ENCODE measurements at places on chromosomes 4 and X. TPM values are rescaled to one million over a fixed set of nuclear protein-coding genes. Genes with fewer than 3 reads are reported as not detected.

DNA sequence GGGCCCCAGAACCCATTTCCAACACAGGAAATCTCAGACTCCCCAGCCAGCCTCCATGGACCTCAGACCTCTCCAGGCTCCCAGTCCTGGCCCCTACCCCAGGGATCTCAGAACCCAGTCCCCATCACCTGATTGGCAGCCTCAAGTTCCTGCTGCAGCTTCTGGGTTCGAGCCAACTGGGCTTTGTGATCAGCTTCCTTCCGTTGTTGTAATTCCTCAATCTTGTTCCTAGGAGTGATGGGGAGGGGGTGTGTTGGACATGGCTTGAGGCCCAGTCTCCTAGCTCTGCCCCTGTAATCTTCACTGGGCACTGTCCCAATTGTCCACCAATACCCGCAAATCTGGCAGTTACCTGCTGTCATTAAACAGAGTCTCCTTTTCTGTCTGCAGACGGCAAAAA lies 12.6 kb downstream of the GRIPAP1 start:
- no peak overlapping the region for H3K27ac ChIP-seq
- H3K27me3 ChIP-seq = no peaks in the 10 kb centered on the region
- DNase-seq = no peak
- no peak overlapping the region for H3K4me3 ChIP-seq
- no peaks in the 10 kb centered on the region for H3K4me1 ChIP-seq

GRCh38 chr4:21879187-21879586 lies 69.4 kb downstream of the KCNIP4 start:
- H3K4me1 ChIP-seq = no peaks in the 10 kb centered on the region
- H3K27ac ChIP-seq = no peak overlapping the region
- no peaks in the 10 kb centered on the region for H3K36me3 ChIP-seq
- no peaks in the 10 kb centered on the region for H3K27me3 ChIP-seq

Gene CLNK
- not detected for total RNA-seq

DNA sequence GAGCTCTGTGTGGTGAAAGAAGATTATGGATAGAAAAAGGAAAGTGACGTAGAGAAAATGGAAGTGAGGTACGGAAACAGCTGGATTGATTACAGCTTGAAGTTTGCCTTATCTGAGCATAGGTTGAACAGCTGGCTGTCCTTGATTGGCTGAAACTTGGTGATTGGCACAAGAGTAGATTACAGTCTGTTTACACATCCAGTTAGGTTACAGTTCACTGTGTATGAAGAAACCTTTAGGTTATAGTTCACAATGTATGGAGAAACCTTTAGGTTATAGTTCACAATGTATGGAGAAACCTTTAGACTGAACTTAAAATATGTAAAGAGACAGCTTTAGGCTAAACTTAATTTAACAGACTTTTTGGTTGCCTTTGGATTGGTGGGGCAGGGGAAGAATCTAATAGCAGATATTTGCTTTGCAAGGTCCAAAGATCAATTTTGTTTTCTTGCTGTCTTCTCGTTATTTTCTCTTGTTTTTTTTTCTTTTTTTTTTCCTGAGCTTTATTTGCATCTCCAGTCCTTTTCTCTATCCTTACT lies 15.6 kb upstream of the ART3 start:
- H3K27ac ChIP-seq = no peak overlapping the region
- H3K4me1 ChIP-seq = peaks cover 26% of the 10 kb centered on the region
- peaks cover 4% of the 10 kb centered on the region for H3K36me3 ChIP-seq
- no peak for DNase-seq
- no peak overlapping the region for H3K4me3 ChIP-seq

Gene LRIT3
- 0.22 TPM for total RNA-seq

- no peaks in the 10 kb centered on the region for H3K27me3 ChIP-seq
- no peaks in the 10 kb centered on the region for H3K4me1 ChIP-seq
- no peak overlapping the region for H3K27ac ChIP-seq
- H3K4me3 ChIP-seq = no peak overlapping the region
- no peaks in the 10 kb centered on the region for H3K36me3 ChIP-seq
Measured at GRCh38 chr4:8247047-8247930, 22.3 kb upstream of the HTRA3 start.

DNA sequence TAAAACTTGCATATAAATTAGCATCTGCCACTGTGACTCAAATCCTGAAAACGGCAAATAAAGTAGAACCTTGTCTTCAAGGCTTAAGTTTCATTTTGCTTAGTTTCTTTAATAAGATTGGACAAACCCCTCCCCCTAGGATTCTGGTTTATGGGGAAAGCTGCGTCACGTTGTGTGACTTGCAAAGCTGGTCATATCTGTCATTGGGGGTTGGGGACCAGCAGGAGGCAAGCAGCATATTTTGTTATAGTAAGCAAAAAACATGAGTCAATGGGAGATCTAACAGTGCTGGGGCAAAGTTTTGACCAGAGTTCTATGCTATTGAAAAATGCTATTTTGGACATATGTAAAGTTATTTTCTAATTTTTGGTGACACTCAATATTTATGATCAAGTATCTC lies 407.3 kb downstream of the PCDH18 start:
- DNase-seq = peak; percentile 60
- H3K27me3 ChIP-seq = no peaks in the 10 kb centered on the region
- H3K4me1 ChIP-seq = peaks cover 5% of the 10 kb centered on the region

GRCh38 chr4:5184606-5185005 lies 133.3 kb downstream of the STK32B start:
- no peaks in the 10 kb centered on the region for H3K27me3 ChIP-seq
- H3K4me1 ChIP-seq = no peaks in the 10 kb centered on the region
- no peak overlapping the region for H3K27ac ChIP-seq
- H3K4me3 ChIP-seq = no peak overlapping the region
- no peaks in the 10 kb centered on the region for H3K36me3 ChIP-seq

DNA sequence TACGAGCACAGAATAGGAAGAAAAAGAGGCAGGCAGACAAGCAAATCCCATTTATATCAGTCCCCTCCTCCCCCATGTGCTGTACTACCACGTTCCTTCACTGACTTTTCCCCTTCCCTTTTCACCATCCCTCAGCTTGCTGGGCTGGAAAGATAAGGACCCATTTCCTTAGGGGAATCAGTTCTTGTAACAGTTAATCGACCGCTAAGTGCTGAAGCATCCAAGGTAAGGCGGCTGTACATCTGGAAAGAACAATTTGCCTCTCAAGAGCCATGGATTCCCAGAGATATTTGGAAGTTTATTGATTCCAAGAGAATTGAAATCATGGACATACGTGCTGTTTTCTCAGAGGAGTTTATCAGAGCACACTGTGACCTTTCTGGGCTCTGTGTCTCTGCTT lies 1688.0 kb downstream of the STIM2 start:
- no peak overlapping the region for H3K27ac ChIP-seq
- no peaks in the 10 kb centered on the region for H3K27me3 ChIP-seq
- H3K4me3 ChIP-seq = no peak overlapping the region

DNA sequence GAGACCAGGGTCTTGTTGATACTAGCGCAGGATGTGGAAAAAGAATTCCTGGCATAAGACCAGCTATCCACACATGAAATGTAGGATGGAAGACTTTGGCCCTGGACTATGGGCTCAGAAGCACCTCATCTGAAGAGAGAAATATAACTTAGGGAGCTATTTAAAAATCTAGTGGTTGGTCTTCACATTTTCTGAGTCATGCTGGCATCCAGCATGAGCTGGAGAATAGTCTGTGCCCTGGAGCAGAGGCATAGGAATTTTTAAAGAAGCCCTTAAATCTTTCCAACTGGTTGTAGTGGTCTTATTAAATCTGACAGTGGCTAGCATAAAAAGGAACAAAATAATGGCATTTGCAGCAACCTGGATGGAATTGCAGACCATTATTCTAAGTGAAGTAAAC lies 86.3 kb downstream of the SMARCA5 start:
- no peaks in the 10 kb centered on the region for H3K4me1 ChIP-seq
- H3K36me3 ChIP-seq = no peaks in the 10 kb centered on the region
- H3K27ac ChIP-seq = no peak overlapping the region
- peaks cover 74% of the 10 kb centered on the region for H3K27me3 ChIP-seq
- no peak overlapping the region for H3K4me3 ChIP-seq

DNA sequence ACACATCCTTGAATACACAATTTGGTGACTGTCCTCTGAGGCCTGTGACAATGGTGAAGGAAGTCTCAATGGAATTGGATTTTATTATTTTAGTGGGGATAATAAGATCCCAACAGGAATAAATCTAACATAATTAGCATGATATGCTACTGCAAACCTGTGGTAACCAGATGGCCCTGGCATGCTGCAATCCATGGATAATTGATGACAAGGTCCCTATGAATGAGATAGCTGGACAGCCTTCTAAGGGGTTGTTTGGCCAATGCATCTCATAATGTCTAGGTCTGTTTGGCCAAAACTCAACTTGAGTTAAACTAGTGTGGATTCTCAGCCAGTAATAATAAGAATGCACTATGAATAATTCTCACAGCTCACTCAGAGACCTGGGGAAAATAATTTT lies 145.3 kb upstream of the GALNTL6 start:
- no peak for DNase-seq
- no peak overlapping the region for H3K27ac ChIP-seq
- H3K4me3 ChIP-seq = no peak overlapping the region
- H3K36me3 ChIP-seq = no peaks in the 10 kb centered on the region
- H3K27me3 ChIP-seq = peaks cover 38% of the 10 kb centered on the region

DNA sequence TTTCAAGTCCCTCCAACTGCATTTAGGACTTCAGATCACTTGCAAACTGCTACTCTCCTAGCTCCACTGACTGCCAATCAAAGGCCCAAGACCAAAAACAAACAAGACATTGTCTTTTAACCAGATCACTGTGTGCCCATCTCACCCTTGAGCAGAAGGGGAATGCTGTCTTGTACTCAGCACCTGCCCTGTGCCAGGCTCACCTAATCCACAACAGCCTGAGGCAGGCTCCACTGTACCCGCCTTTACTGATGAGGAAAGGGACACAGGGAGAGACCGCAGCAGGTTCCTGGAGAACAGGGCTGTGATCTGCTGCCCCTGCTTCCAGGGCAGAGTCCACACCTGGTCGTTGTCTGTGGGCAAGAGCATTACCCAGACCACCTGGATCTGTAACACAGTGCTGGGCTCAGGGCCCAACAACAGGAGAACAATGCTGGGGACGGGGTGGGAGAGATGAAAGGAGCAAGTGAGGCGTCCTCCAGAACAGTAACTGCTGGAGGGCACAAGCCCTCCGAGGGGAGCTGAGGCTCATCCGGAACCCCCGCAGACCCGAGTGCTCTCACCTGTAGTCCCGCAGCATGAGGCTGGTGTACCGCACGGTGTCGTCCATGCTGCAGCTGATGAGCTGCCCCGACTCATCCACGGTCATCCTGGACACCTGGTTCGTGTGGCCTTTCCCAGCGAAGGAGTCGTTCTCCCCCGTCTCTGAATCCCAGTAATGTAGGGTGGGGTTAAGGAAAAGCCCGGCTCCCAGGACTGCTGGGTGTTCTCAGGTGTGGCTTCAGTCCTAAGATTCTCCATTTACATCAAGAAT lies 33.9 kb downstream of the WDR1 start:
- H3K27ac ChIP-seq = no peak overlapping the region
- H3K4me3 ChIP-seq = no peak overlapping the region
- DNase-seq = no peak
- peaks cover 70% of the 10 kb centered on the region for H3K36me3 ChIP-seq

DNA sequence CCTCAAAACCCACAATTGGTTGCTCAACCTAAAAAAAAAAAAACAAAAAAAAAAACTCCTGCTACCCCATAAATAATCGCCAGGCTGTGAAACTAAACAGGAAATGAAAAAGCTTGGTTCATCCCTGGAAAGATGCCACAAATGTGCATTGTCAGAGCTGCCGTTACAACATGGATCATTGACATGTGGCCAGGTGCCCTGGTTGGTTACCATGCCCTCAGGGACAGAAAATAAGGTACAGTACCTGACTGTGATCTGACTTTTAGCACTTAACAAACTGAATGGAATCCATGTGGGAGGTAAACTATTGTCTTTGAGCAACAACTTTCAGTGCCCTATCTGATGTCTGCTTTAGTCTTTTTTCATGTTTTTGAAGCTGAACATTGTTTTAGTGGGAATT lies 118.0 kb upstream of the RPL34 start:
- no peak overlapping the region for H3K4me3 ChIP-seq
- peak; percentile 93 for DNase-seq
- peaks cover 13% of the 10 kb centered on the region for H3K4me1 ChIP-seq
- H3K36me3 ChIP-seq = no peaks in the 10 kb centered on the region
- no peaks in the 10 kb centered on the region for H3K27me3 ChIP-seq

Gene RHOXF2B
- total RNA-seq = not detected

Gene DMD
- 19.3 TPM for total RNA-seq

DNA sequence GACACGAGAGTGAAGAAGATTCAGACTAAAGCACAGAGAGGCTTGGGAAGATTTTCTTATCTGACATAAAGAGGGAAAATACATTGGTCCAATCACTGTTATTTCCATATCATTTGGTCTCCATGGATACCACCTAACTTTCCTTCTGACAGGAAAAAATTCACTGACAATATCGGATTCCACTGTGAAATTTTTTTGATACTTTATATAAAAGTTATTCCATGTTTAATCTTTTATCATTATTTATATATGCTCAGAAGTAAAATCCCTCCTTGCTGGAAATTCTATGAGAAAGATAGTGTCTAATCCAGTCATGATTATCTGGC lies 3.6 kb downstream of the IRF2 start:
- no peaks in the 10 kb centered on the region for H3K27me3 ChIP-seq
- DNase-seq = no peak
- H3K36me3 ChIP-seq = peaks cover 31% of the 10 kb centered on the region
- H3K4me3 ChIP-seq = no peak overlapping the region

Gene ZAR1
- not detected for total RNA-seq

- no peak overlapping the region for H3K4me3 ChIP-seq
- no peaks in the 10 kb centered on the region for H3K4me1 ChIP-seq
- H3K36me3 ChIP-seq = no peaks in the 10 kb centered on the region
- H3K27ac ChIP-seq = no peak overlapping the region
Measured at GRCh38 chr4:149095811-149096210, 653.6 kb upstream of the NR3C2 start.

DNA sequence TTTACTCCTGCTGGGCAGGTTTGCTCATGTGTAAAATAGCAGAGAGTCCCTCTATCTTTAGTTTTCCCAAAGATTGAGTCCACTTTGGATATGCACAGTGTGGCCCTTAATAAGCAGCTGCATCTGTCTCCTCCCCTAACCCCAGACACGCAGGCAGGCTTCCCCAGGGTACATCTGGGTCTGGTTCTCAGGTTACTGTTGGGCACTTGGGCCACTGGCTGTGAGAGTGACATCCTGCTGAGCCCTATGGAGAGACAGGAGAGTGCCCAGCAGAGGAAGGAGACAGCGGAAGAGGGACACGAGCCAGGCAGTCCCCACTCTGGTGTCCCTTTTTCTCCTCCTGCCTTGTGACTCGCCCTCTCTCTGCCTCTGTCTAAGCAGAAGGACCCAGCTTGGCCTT lies 16.0 kb downstream of the XK start:
- peaks cover 30% of the 10 kb centered on the region for H3K27me3 ChIP-seq
- no peak for DNase-seq
- H3K4me3 ChIP-seq = no peak overlapping the region
- H3K4me1 ChIP-seq = no peaks in the 10 kb centered on the region
- H3K27ac ChIP-seq = no peak overlapping the region
- no peaks in the 10 kb centered on the region for H3K36me3 ChIP-seq

DNA sequence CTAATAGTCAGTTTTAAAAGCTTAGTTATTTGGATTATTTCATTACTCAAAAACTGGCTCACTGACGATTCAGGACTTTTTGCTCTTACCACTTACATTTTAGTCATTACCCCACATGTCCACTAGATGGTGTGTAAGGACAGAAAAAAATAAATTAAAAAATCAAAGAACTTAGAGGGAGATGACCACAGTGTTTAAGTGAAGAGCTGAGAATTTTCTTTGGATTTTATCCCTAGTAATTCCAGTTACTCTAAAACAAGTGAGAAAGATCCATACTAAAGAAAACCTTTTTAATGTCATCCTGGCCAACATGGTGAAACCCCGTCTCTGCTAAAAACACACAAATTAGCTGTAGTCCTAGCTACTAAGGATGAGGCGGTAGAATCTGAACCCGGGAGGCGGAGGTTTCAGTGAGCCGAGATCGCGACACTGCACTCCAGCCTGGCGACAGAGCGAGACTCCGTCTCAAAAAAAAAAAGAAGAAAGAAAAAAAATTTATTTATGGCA lies 26.4 kb upstream of the TMPRSS11B start:
- peak; percentile 67 for DNase-seq
- no peak overlapping the region for H3K27ac ChIP-seq
- H3K36me3 ChIP-seq = peaks cover 6% of the 10 kb centered on the region
- H3K4me1 ChIP-seq = peaks cover 7% of the 10 kb centered on the region

Measured in MCF 10A (cell line).